ENCODE measurements at places on chromosomes 1 and 21.

DNA sequence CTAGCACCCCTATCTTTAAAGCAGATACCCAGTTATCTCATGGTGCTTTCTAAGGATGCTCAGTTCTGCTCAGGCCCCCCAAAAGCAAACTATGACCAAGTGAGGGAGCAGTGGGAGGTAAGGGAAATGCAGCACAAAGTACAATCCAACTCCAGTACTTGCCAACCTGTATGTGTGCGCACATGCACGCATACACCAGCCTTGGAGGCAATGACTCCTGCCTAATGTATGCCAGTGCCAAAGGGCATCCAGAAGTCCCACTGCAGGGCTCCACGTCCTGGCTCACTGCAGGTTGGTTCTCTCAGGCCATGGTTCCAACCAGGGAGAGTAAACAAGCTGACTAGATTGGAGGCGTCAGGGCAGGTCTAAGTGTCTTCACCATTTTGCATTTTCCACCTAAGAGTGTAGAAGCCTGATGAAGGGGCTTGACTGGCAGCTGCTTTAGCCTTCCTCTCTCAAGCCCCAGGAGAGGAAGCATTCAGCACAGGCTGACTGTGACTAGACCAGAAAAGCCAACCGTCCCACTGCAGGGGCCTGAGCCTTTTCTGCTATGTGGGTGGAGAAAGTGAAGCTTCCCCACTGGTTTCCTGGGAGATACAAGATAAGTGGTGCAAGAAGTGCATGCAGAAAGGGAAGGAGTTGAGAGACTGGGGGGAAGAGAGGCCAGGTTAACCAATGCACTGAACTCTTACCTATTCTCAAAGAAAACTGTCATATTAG lies 7.7 kb downstream of the AMIGO1 start:
- no peak for DNase-seq

DNA sequence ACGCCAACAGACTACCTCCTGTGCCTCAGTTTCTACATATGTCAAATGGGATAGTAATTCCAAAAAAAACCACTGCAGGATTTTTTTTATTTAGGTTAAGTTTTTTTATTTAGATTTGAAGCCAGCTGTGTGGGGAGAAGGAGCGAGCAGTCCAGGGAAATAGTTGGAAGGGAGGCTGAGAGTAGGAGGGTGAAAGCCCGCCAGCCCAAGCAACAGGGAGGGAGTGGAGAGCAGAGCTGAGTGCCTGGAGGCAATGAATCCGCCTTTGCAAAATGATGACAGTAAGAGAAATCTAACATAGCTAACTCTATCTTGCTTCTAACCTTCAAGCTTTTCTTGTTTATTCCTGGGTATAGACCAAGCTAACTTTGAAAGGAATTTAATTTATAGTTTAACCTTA lies 15.6 kb upstream of the C1orf198 start:
- DNase-seq, result no peak

DNA sequence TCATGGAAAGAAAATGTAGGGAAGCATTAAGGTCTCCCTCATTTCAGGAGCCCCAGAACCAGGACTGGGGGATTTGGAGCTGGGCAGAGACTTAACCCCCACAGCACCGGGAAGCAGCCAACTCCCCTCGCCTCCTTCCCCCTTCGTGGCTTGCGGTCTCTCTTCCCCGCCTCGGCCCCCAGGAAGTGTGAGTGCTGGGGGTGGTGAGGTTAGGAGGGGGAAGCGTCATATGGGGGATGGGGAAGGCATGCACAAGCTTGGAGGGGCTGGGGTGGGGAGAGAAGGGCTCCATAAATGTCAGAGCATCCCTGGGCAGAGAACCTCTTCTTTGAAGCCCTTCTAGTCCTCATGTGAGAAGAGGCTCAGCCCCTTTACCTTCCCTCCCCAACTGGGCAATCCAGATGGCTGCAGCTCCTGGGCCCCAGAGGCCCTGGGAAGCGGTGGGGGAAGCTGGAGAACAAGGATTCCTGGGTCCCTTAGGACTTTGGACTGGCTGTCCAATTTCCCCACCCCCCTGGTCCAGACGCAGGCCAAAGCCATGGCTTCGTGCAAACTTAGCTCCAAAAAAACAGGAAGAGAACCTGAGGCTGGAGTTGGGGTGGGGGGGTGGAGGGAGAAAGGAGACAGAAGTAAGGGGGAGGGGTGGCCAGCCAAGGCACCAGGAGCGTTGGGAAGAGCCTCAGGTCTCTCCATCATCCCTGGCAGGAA lies 7.8 kb downstream of the ZBTB7B start:
- no peak for DNase-seq

DNA sequence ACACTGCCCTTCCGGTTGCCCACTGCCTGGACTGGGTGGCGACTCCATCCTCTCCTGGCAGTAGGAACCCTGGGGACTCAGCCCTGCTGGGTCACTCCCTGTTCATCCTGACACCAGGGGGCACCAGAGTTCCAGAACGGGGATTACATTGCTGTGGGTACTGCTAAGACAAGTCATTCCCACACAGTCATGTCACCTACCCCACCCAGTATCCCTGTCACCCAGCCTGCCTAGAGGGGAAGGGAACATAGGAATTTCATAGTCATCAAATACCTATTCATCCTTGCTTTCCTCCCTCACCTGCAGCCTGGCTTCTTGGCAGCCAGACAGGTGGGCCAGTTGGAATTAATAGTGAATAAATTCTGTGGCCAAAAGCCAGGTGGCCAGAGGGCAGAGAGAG lies 9.8 kb upstream of the SFN start:
- peak; percentile 59 for DNase-seq

DNA sequence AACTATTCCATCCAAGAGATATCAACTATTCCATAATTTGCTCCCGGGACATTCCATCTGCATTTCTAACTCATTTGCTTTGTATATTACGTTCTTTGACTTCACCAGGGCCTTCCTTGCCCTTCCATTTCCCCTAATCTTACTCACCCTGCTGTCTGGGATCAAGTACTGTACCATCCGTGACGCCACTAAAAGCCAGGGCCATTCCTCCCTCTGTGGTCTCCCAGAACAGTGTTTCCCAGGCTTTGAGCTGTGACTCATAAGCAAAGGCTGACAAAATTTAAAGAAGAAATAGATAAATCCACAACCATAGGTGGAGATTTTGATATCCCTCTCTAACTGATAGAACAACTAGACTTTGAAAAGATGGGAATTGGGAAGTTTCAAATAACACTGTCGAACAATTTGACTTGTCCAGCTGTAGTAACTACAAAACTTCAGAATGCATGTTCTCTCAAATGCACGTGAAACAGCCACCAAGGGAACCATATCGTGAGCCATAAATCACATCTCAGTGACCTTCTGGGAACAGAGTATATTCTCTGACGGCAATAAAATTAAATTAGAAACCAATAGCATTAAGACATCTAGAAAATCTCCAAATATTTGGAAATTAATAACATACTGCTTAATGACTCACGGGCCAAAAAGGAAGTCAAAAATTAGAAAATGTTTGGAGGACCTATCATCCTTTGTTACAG lies 501.0 kb downstream of the SETD4 start:
- DNase-seq, result no peak

GRCh38 chr1:63524201-63524600 lies 876 bp downstream of the EFCAB7 start:
- DNase-seq, result no peak

- DNase-seq, result no peak
Observed at GRCh38 chr1:82560566-82560965, 759.8 kb downstream of the ADGRL2 start.

GRCh38 chr1:23246274-23246673 lies 29.0 kb upstream of the HTR1D start:
- no peak for DNase-seq

DNA sequence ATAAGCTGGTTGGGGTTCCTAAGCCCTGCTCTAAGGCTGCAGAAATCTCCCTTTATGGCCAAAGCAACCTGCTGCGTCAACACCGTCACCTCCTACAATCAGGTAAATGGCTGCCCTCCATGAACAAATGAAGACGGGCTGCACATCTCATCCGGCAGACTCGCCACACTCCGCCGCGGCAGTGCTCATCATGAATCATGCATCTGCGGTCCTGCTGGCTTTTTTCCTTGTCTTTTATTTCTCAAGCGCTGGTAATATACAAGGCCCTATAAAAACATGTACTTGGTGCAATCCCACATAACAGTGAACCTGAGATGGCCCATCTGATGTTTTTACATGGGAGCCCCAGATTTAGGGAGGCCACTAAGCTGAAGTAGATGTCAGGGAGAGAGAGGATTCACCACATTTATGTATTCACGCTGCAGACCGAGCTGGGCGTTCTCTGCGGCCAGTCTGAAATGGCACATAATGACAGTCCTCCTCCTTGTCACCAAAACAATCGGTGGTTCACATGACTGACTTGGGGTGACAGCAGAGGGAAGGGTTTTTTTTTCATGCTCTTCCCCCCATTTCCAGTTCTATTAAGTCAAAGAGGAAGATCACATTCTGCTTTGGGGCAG lies 91.6 kb downstream of the KAZN start:
- no peak for DNase-seq

- no peak for DNase-seq
Observed at GRCh38 chr1:39642796-39643195, 3.4 kb upstream of the HEYL start.

GRCh38 chr1:92923664-92924063 lies 37.6 kb downstream of the DIPK1A start:
- no peak for DNase-seq

- DNase-seq, result no peak
Observed at GRCh38 chr21:32537569-32537881, 47.8 kb downstream of the TCP10L start.

GRCh38 chr1:155740995-155741394 lies 52.1 kb downstream of the DAP3 start:
- no peak for DNase-seq

DNA sequence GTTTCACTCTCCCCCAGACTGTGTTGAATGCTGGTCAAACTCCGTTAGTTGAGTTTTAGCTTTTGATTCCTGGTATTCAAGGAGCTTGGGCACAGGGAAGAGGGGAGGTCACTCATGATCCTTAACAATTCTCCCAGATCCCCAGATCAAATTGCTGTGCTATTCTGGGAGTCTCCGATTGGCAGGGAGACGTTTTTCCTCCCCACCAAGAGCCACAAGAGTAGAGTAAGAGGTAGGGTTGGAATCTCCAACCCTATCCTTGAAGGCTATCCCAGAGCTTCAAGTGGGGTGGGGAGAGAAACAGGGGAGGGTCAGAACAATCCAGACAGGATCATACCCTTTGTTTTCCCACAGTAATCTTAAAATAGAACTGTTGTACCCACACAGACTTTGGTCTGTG lies 576 bp upstream of the TPM3 start:
- no peak for DNase-seq

- no peak for DNase-seq
Observed at GRCh38 chr21:15224346-15225086, 159.7 kb upstream of the NRIP1 start.

- DNase-seq, result peak; percentile 40
Observed at GRCh38 chr1:225454733-225455132, 26.9 kb upstream of the LBR start.

DNA sequence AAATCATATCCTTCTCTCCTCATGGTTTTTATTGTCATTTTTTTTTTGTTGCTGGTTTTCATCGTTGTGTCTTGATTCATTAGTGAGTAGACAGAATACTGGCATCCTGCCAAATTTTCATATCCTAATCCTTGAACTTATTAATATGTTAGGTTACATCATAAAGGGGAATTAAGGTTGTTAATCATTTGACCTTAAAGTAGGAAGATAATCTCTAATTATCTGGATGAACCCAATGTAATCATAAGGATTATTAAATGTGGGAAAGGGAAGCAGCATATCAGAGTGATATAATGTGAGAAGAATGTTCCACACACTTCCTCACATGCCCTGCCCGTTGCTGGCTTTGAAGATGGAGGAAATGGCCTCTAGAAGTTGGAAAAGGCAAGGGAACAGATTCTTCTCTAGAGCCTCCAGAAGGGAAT lies 299.7 kb downstream of the HMCN1 start:
- no peak for DNase-seq

DNA sequence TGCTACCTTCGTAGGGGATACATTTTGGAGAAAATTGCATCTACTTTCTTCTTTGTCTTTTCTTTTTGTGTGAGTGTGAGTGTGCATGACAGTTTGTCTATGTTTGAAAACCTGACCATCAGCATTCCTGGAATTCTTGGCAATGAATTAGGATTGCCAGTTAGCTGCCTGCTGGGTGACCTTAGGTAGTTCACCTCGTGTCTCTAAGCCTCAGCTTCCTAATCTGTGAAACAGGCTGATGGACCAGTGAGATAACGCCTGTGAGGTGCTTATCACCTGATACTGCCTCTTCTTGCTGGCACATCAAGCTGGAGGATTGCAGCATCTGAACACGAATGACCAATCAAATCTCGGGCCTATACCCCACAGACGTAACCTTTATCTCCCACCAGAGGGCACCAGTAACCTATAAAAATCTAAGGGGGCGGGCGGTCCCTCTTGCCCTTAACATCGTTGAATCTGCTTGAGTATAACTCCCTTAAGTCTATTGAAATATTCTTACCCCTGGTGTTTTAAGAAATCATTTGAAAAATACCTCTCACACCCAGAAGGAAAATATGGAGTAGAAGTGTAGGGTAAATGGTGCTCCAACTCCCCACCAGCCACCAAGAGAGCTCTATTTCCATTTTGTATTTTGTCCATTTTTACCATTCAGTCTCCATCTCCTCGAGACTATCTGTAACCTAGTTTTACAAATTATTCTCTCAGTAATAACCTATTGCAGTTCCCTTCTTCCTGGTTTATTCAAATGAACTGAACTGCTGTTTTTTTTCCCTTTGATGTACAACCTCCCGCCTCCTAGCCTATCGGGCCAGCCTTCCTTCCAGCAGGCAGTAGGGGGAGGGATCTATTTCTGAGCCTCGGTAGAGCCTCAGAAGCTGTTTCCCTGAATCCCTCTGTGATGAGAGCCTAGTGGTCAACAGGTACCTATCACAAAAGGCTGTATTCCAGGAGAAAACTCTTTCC lies 49.7 kb downstream of the MDM4 start:
- DNase-seq, result peak; percentile 14

DNA sequence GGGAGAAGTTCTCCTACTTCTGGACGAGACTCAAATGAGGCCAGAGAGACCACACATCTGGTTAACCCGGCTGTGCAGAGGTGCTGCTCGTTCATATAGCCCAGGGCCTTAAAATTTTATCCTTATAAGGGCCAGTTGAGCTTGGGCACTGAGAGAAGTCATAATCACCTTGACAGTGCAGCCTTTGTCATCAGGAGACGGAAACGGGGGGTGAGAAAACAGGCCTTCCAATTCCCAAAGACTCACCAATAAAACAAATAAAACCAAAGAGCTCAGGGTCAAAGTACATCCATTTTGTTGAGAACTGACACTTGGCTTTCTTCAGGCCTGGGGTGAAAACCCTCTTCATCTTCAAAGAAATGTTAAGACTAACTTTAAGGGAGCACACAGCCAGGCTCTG lies 167.1 kb downstream of the TGFBR3 start:
- no peak for DNase-seq

GRCh38 chr1:36442337-36442736 lies 7.9 kb downstream of the OSCP1 start:
- no peak for DNase-seq

Measured in stimulated activated CD8-positive, alpha-beta memory T cell treated with anti-CD3 and anti-CD28 coated beads, Interleukin-2, amount 100 ng/mL, for 1 hour (primary cell).